Fibroblast of skin of right quadriceps (primary cell): ENCODE measurements at places on chromosomes 3 and 15.

DNA sequence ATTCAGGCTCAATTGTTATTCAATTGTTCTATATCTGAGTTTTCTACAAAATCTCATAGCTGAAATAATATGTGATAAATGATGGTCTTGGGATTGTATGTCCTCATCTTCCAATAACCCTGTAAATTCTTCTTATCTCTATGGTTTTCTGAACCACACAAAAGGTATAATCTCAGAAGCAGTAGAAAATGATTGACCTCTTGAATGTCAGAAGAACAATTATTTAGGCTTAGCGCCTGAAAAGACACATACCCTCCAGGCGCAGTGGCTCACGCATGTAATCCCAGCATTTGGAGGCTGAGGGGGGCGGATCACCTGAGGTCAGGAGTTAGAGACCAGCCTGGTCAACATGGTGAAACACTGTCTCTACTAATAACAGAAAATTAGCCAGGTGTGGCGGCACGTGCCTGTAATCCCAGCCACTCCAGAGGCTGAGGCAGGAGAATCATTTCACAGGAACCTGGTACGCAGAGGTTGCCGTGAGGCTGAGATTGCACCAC lies 288.0 kb upstream of the TBC1D5 start:
- no peak for DNase-seq

- DNase-seq, result no peak
Measured at GRCh38 chr15:91824256-91824655, 29.3 kb upstream of the SLCO3A1 start.

DNA sequence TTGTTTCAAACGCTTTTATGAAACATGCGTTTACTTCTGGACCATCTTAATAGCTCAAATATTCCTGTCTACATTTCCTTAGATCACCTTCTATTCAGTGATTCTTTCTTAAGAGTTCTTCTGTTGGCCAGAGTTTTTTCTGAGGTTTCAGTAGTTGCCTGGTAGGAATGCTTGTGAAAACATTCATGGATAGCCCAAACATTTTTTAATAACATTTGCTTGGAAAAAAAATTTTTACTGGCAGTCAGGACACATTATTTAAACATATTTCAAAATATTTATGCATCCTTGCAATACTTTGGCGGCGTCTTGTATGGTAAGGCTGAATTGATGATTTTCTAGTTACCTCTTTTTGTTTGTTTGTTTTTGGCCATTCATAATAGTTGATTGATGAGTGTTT lies 47.4 kb upstream of the ZBTB20 start:
- DNase-seq, result peak; percentile 23

DNA sequence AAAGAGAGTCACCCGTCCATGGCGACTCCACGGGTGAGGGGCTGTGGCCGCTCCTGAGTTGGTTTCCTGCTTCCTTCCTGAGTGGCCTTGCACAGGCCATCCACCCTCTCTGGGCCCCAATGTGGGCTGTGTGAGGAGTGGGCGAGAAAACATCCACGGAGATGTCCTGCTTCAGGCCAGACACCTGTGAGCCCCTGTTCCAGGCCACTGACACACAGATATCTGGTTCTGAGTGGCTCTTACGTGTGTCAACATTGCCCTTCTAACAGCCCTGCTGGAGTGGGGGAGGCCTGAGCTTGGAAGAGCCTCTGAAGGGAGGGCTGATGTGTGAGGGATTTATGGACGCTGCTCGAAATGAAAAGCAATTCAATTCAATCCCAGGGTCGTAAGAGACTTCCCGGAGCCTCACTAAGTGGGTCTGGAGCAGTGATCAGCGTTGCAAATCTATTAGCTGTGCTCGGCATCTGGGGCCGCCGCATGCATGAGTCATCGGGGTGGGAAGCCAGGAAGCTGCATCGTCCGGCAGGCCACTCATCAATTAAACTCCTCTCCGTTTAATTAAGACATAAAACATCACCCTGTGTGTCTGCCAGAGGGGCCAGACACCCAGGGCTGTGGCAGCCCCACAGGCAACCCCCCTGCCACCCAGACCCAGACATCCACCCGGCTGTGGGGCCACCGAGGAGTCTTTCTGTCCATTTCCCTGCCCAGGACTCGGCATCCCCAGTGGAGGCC lies 20.0 kb upstream of the PRR23E start:
- DNase-seq, result peak; percentile 88

GRCh38 chr15:85772668-85773067 lies 22.1 kb downstream of the KLHL25 start:
- no peak for DNase-seq

DNA sequence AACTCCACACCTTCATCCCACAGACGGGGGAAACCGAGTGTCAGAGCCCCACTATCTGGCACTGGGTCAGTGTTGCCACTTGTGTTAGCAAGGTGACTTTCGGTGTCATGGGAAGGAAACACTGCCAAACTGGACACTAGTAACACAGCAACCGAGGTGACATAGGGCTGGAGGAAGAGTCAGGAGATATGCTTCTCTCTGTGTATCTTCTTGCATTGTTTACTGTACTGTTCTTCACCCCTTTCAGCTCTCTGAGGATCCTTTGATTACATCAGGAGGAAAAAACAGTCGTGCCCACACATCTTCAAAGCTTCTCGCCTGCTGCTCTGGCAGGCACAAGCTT lies 109.4 kb upstream of the RAD18 start:
- no peak for DNase-seq

GRCh38 chr3:193842832-193843473 lies 249.9 kb downstream of the OPA1 start:
- no peak for DNase-seq

DNA sequence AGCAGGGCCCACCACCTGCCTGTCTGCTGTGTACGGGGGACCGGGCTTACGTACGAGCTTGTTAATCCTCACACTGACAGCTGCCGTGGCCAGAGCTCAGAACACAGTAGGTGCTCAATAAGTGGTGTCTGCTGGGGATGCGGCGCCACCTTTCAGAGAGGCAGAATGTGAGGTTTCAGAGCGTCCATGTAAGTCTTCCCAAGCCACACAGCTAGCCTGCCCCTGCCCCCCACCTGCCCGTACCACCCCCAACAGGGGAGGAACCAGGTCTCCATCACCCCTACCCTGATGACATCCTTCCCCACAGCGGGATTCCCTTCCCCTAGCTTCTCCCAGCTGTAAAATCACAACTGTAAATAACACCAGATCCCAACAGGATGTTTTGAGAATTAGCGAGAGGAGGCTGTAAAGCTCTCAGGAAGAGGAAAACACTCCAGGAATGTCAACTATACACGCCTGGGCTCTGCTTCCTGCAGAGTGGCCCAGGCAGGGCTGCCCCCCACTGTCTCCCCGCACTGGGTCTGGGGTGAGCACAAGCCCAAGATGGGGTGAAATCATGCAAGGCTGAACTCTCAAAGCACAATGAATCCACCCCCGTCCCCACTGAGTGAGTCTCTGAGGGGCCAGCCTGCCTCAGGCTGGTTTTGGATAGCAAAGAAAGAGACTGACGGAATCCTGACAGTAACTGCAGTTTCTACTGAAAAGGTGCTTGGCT lies 250.1 kb upstream of the LYSMD4 start:
- peak; percentile 48 for DNase-seq

GRCh38 chr3:28316226-28316625 lies 32.3 kb upstream of the ZCWPW2 start:
- DNase-seq, result no peak

DNA sequence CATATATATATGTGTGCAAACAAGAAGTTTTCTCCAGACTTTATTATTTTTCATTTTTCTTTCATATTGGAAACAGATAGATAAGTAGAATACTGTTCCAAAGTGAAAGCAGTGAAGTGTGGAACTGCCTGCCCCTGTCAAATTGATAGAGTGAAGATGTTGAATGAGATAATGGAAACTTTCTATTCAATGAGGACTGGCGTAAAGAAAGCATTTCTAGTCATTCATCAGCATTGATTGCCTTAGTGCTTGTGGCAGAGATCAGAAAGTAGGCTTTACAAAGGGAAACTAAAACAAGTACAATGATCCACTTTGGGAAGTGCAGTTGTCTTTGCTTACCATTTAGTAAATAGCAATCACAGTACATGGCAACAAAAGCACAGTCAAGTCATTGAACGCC lies 300.0 kb downstream of the CADM2 start:
- no peak for DNase-seq

GRCh38 chr3:63624941-63625560 lies 27.4 kb upstream of the SNTN start:
- DNase-seq, result peak; percentile 98

DNA sequence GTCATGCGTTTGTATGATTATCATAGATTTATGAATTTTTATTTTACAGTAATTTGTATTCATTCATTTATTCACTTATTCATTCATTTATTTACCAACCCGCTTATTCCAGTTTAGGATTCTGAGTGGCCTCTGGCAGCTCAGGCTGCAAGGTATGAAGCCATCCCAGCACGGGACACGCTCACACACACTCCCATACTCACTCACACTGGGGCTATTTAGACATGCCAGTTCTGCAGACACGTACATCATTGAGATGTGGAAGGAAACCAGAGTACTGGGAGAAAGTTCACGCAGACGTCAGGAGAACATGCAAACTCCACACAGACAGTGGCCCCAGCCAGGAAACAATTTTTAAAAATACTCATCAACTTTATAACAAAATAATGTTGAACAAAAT lies 5.1 kb downstream of the CDIN1 start:
- no peak for DNase-seq

- no peak for DNase-seq
Measured at GRCh38 chr3:49035281-49035680, 6.1 kb upstream of the IMPDH2 start.

- peak; percentile 55 for DNase-seq
Measured at GRCh38 chr3:143171141-143171980, 51.8 kb downstream of the CHST2 start.

DNA sequence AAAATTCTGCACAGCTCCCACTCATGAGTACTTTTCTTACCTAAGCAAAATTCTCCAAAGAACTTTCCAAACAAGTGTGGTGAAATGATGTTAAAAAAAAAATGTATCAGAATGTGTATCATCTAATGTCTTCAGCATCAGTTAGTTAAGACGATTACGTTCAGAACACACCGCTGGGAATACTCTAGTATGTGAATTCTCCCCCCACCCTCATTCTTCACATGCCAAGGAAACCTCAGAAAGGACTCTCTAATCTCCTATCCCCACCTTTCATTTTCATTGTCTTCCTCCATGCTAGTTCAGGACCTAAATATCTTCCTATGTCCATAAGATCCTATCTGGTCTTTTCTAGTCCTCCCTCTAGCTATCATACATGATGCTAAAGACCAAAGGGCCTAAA lies 457.4 kb downstream of the SHQ1 start:
- peak; percentile 73 for DNase-seq

GRCh38 chr15:28786521-28786920 lies 61.9 kb downstream of the GOLGA6L7 start:
- peak; percentile 52 for DNase-seq

DNA sequence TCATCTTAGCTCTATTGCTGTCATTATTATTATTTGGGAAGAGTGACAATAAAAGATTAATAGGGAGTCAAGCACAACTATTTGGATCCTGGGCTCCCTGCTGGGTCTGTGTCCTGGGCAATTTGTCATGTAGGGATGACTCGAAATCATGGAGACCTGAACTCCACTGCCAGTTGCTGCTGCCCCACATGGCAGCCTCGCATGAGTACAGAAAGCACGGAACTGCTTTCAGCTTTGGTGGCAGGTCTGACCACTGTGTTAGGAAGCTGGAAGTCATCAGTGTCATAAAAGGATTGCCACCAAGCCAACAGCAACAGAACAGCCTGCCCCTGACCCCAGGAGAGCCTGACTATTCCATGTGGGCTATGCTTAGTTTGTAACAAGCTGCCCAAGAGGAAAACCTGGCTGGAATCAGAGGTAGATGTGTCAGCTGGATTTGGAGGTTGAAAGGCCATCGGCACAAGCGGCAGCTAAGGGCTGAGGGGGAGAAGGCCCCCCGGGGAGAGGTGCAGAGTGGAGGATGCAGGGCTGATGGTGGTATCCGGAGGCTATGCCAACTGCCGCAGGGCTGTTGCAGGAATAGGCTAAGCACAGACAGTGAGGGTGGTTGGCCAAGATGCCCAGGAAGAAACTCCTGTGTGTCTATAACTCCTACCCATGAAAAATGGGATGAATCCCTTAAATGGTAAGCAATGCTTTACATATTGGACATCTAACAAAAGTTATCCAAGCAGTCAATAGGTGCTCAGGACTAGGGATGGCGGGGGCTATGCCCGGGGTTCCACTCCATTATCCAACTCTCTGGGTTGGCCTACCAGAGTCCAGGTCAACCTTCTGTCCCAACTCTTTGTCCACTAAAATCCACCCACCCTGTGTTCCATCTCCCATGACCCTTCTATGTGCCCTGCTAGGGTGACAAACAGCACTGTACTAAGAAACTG lies 291.6 kb downstream of the ADAMTS17 start:
- no peak for DNase-seq

GRCh38 chr3:54874816-54875556 lies 52.9 kb downstream of the LRTM1 start:
- DNase-seq, result no peak

DNA sequence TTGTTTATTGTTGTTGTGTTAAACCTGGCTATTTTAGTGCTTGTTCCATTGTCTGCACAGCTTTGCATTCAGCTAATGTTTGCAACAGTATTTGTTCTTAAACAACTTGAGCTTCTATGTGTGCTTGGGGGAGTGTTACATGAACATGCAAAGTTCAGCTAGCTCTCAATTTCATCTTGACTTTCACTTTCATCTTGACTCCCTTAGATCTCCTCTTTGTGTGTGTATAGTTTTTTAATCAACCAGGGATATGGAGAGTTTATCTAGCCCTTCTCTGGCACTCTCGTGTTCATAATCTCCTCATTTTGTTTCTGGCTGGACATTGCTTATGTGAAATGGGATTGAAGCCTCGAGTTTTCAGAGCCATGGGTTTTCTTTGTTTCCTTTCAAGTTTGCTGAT lies 212.4 kb upstream of the ZBTB20 start:
- DNase-seq, result no peak

DNA sequence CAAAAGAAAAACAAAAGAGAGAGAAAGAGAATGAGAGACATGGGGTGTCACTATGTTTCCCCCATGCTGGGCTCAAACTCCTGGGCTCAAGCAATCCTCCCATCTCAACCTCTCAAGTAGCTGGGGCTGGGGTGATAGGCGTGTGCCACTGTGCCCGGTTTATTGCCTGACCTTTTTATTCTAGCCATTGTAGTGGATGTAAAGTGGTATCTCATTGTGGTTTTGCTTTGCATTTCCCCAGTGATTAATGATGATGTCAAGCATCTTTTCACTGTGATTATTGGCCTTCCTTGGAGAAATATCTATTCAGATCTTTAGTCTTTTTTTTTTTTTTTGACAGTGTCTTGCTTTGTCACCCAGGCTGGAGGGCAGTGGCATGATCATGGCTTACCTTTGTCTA lies 37.7 kb upstream of the GK5 start:
- DNase-seq, result no peak

GRCh38 chr15:90681480-90681879 lies 35.7 kb upstream of the BLM start:
- peak; percentile 80 for DNase-seq

DNA sequence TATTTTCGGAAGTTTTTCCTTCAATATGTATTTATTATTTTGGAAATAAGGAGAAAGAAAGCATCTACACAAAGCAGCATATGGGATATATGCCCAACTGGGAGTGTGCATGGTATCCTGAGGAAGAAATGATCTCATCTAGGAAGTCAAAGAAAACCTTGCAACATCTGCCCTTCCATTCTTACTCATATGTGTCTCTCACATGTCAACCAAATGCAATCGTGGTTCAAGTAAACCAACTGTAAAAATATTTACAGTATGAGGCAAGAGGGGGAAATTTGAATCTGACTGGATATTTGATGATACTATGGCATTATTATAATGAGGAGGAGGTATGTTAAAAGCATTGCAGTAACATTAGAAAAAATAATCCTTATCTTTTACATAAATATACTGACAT lies 3.2 kb upstream of the SCG3 start:
- no peak for DNase-seq

GRCh38 chr15:85547386-85547785 lies 167.0 kb downstream of the AKAP13 start:
- no peak for DNase-seq

- DNase-seq, result peak; percentile 85
Measured at GRCh38 chr3:177257006-177257405, 59.7 kb upstream of the TBL1XR1 start.
